ENCODE measurements at places on chromosomes 4 and X.

DNA sequence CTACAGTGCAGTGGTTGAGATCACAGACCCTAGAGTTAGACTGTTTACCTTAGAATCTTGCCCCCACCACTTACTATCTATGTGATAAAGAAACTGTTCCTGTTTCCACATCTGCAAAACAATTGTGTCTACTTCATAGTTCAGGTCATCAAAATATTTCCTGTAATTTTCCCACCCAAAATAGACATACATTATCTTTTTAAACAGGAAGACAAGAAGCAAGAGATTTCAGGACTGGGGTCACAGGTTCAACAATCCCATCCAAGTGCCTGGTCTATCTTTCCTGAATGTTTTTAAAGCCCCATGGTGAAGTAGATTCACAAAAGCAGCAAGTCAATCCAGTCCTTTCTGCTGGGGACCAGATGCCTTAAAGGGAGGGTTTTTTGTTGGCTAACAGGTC, 41.8 kb upstream of the CT47C1 start:
- no peak for DNase-seq

DNA sequence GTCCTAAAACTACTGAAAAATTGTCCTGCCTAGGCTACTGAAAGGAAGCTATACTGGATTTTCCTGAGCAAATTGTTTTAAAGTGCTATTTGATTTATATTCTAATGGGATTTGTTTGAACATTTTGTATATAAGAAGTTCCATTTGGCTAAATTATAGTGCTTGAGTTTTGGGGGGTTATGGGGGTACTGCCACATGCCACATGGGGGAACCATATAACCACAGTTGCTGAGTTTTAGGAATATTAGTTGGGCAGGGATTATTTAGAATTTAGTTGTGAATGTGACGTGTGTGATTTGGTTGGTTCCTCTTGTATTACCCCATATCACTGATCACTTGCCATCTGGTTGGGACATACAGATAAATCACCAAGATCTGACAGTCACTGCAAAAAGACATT, 224.5 kb upstream of the TAPT1 start:
- peak; percentile 20 for DNase-seq

GRCh38 chr4:144090744-144091143, 49.8 kb downstream of the GYPA start:
- DNase-seq, result no peak

DNA sequence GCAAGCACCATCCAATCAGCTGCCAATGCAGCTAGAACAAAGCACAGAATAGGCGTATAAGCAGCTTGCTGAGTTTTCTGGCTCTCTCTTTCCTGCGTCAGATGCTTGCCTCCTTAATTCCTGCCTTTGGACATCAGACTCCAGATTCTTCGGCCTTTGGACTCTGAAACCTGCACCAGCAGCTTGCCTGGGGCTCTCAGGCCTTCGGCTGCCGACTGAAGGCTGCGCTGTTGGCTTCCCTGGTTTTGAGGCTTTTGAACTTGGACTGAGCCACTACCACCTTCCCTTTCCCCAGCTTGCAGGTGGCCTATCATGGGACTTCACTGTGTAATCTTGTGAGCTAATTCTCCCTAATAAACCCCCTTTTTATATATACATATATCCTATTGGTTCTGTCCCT, 6.1 kb downstream of the TMEM192 start:
- DNase-seq, result no peak

- peak; percentile 49 for DNase-seq
These were observed 234.8 kb downstream of the COL25A1 start for GRCh38 chr4:109067508-109068235.

DNA sequence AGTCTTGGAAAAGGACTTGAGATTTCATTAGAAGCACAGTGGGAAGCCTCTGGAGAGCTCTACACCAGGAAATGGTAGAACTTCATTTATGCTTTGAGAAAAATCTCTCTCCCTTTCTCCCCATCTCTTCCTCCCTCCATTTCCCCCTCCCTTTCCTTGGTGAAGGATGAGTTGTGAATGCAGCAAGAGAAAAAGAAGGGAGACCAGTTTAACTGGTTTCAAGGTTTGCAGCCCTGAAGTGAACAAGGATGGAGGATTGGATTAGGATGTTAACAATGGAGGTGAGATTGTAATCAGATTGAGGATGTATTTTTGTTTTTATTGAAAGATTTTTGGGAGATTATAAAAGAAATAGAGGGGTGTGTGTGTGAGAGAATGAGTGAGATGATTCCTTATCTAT, 99.5 kb downstream of the ANK2 start:
- DNase-seq, result no peak

GRCh38 chr4:40811956-40812355, 62.2 kb downstream of the NSUN7 start:
- no peak for DNase-seq

- DNase-seq, result no peak
These were observed 110.5 kb downstream of the KLHL8 start for GRCh38 chr4:87109945-87110344.

DNA sequence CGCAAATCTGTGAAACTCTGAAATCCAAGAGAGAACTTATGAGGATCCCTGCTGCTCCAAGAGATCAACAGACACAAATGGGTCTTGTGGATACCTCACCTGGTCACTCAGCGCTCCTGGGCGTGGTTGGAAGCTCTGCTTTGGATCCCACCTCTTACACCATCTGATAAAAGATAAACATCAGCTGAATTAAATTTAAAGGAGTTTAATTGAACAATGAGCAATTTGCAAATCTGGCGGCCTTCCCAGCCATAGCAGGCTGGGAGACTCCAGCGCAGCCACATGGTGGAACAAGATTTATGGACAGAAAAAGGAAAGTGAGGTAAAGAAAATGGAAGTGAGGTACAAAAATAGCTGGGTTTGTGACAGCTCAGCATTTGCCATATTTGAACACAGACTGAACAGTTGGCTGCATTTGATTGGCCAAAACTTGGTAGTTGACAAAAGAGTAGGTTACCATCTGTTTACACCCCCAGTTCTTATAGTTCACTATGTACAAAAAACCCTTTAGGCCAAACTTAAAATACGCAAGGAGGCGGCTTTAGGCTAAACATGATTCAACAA, 437.3 kb upstream of the NDST3 start:
- no peak for DNase-seq

DNA sequence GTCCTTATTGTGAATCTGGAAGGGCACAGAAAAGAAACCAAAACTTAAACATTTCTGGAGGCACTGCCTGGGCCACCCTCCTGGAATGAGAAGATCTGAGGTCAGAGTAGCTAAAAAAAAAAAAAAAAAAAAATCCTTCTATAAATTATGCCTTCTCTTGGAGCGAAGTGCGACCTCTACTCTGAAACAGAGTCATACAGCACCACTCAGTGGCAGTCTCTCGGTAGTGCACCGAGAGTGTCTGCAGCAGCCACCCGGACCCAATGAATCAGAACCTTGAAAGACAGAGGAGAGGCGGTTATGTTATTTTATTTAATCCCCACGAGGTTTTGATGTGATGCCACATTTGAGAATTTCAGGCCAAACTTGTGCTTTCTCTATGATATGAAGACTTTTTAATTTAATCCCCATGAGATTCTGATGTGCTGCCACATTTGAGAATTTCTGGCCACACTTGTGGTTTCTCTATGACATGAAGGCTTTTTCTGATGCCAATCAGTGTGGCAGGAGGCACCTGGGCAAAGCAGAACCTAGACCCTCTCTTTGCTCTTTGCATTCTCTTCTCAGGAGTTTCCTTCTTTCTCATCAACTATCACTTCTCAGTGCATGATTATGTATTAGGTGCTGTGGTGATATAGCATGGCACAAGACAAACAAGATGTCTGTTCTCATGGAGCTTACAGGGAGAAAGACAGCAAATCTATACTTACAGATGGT, 5.6 kb upstream of the CT47C1 start:
- DNase-seq, result peak; percentile 64

- DNase-seq, result peak; percentile 67
These were observed 12.4 kb upstream of the NFXL1 start for GRCh38 chr4:47926667-47927258.

DNA sequence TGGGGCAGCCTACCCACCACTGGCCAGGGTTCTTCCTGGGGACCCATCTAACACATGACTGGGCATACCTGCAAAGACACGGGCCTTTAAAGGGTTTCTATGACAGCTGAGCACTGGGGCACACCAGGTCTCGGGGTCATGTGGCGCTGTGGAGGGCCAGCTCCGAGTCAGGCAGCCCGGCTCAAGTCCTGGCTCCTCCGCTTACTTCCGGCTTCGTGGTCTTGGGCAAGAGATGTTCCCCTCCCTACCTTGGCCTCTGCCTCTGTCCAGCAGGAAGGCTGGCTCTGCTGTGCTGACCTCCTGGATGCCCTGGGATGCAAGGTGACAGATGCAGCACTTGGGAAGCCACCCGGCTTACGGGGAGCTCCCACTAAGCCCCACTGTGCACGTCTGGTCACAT, 37.6 kb downstream of the HTRA3 start:
- DNase-seq, result no peak

GRCh38 chrX:151030845-151031244, 47.7 kb downstream of the HMGB3 start:
- DNase-seq, result no peak

- no peak for DNase-seq
These were observed 828.6 kb downstream of the ADGRL3 start for GRCh38 chr4:62028745-62029144.

GRCh38 chr4:40118861-40119260, 62.2 kb downstream of the N4BP2 start:
- DNase-seq, result no peak

- no peak for DNase-seq
These were observed 61.8 kb downstream of the LRRC66 start for GRCh38 chr4:51958199-51958968.

- DNase-seq, result no peak
These were observed 8.8 kb upstream of the TMSB4X start for GRCh38 chrX:12966151-12966550.

DNA sequence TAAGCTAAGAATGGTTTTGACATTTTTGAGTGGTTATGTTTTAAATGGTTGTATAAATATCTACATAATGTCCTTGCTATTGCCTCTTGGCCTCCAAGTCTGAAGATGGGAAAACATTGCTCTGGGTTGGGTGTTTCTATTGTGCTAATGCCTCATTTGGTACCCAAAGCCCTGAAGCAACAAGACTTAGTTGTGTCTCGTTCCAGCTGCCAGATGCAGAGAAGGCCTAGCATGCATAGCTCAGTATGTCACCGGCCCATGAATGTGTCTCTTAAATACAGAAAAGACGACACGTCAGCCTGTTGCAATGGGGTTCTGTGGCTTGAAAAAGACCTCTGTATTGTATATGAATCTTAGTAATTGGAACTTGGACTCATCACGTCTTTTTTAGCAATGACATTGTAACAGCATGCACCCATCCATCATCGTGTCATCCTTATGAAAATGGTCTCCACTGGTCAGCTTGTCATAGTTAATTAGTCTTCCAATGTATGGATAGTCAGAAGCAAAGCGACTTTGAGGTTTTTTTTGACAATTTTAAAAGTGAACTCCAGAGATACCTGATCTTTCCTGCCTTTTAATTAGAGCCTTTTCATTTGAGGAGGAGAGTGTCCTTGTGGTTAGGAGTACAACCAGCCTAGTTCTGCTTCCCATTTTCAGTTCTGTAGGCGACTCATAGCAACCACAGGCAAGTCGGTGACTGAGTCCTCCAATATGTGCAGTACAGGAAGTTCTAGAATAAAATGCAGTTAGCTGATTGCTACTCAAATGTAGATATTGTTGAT, 126.4 kb upstream of the GATB start:
- no peak for DNase-seq

GRCh38 chrX:135112096-135112729, 8.1 kb downstream of the ETDB start:
- no peak for DNase-seq

DNA sequence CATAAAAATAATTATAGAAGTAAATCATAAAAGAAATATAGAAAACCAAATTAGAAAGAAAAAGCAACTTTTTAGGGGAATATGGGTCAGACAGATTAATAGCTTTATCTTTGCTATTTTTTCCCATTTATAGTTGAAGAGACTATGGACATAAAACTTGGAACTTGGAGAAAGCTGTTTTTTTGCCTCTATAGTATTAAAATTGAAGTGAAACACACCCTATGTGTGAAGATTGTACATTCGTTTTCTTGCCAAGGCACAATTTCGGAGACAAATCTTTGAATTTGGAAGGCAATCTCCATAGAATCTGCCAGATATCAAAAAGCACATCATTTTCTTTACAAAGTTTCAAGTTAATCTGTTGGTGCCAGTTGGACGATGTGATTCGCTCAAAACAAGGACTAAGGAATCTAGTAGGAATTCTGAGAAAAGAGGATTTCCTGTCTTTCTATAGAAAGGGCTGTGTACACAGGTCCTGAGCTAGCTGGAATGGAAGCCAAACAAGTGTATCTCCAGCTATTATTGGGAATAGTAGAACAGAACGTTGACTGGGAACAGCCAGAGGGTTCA, 156.3 kb downstream of the SLC7A11 start:
- no peak for DNase-seq

DNA sequence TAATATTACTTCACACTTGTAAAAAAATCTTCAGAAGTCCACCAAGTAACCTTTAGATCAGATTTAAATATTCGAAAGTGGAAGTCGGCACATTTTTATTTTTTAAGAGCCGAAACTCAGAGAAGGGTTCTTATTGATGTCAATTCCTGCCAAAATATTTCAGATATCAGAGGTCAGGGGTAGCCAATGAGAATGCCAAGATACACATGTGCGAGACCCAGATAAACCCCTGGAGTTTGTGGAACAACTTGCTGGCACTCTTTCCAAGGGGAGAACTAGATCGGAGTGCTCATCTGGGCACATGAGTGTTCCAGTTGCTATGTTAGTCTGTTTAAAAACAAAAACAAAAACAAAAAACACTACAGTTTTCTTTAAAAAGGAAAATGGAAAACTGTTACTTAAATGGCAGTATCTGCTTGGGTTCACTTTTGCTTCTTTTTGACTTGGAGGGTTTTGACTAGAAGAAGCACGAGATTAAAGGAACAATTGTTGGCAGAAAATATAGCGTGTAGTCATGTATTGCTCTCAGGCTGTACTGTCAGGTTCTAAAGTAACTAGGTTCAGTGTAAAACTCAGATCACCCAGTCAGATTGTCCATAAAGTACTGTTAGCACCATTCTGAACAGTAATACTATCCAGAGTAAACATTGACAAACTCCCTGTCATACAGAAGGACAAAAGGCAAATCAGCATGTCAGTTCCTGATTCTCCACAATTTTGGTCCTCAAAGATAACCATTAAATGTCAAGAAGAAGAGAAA, 188.0 kb upstream of the PACRGL start:
- no peak for DNase-seq

- no peak for DNase-seq
These were observed 32.5 kb downstream of the FTHL17 start for GRCh38 chrX:31039327-31039711.

GRCh38 chr4:174742561-174742960, 86.5 kb downstream of the GLRA3 start:
- DNase-seq, result no peak

DNA sequence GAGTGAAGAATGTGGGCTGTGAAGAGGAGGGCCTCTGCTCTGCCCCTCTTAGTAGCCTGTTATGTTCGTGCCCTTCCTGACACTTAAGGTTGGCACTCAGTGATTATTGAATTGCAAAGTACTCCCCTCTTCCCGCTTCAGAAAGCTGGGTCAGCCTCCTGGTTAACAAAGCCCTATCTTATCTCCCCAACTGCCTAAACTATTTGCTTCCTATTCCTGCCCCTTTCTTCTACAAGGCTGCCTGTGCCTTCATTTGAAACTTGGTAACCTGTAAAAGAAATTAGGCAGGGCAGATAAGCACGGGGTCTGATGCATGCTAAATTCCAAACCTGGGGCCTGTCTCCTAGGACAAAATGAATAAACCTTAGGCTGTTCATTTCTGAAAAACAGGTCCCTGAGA, 23.1 kb upstream of the TMEM150C start:
- no peak for DNase-seq

GRCh38 chrX:153626863-153627674, 19.9 kb upstream of the DUSP9 start:
- no peak for DNase-seq

All from GM03348 (cell line).